Naive B cell (primary cell): ENCODE measurements at places on chromosomes 3 and 15. TPM values are rescaled to one million over a fixed set of nuclear protein-coding genes. Genes with fewer than 3 reads are reported as not detected.

VGLL4 gene
- polyA plus RNA-seq = 12.9 TPM

TNNC1 gene
- not detected for polyA plus RNA-seq

ESYT3 gene
- polyA plus RNA-seq = not detected

TRPM7 gene
- polyA plus RNA-seq = 23.3 TPM

IQCF5 gene
- polyA plus RNA-seq = not detected

ACOX2 gene
- not detected for polyA plus RNA-seq

TP53BP1 gene
- 12.1 TPM for polyA plus RNA-seq

IL12A gene
- polyA plus RNA-seq = 5.3 TPM

VPS33B gene
- polyA plus RNA-seq = 6.5 TPM

SI gene
- not detected for polyA plus RNA-seq

PEX11A gene
- polyA plus RNA-seq = not detected

HIGD2B gene
- not detected for polyA plus RNA-seq

GP9 gene
- 6.2 TPM for polyA plus RNA-seq

CPEB1 gene
- not detected for polyA plus RNA-seq

CELF6 gene
- polyA plus RNA-seq = not detected

APOD gene
- polyA plus RNA-seq = not detected

PTPN9 gene
- polyA plus RNA-seq = 16.5 TPM

GABRG3 gene
- not detected for polyA plus RNA-seq

MYH15 gene
- 0.05 TPM for polyA plus RNA-seq

PHLDB2 gene
- polyA plus RNA-seq = 4.6 TPM

SLC7A14 gene
- not detected for polyA plus RNA-seq

KATNBL1 gene
- polyA plus RNA-seq = 67.1 TPM

MFN1 gene
- polyA plus RNA-seq = 38.3 TPM

C3orf33 gene
- polyA plus RNA-seq = 2.4 TPM

TRAT1 gene
- 0.39 TPM for polyA plus RNA-seq

VGLL3 gene
- polyA plus RNA-seq = not detected

ATP10A gene
- 0.14 TPM for polyA plus RNA-seq

SLC2A2 gene
- not detected for polyA plus RNA-seq

TMEM108 gene
- polyA plus RNA-seq = not detected

SLC22A13 gene
- polyA plus RNA-seq = not detected
